ENCODE measurements at places on chromosomes 2 and 18.

GRCh38 chr2:30230497-30231211, 680 bp upstream of the LBH start:
- DNase-seq, result no peak

DNA sequence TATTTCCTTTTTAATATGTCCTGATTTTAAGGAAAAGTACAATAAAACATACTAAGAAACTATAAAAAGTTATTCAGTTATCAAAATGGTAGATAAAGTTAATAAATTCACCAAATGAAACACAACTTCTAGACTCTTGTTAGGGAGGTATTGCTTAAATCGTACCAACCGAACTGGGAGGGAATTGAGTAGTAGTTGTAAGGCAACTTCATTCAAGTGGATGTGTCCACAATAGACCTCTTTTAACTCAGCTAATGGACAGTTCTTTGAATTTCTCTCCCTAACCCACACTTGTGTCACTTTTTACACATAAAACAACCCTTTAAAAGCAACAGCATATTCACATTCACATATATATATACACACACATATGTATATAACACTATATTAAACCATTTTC, 49.1 kb upstream of the CALCRL start:
- DNase-seq, result no peak

DNA sequence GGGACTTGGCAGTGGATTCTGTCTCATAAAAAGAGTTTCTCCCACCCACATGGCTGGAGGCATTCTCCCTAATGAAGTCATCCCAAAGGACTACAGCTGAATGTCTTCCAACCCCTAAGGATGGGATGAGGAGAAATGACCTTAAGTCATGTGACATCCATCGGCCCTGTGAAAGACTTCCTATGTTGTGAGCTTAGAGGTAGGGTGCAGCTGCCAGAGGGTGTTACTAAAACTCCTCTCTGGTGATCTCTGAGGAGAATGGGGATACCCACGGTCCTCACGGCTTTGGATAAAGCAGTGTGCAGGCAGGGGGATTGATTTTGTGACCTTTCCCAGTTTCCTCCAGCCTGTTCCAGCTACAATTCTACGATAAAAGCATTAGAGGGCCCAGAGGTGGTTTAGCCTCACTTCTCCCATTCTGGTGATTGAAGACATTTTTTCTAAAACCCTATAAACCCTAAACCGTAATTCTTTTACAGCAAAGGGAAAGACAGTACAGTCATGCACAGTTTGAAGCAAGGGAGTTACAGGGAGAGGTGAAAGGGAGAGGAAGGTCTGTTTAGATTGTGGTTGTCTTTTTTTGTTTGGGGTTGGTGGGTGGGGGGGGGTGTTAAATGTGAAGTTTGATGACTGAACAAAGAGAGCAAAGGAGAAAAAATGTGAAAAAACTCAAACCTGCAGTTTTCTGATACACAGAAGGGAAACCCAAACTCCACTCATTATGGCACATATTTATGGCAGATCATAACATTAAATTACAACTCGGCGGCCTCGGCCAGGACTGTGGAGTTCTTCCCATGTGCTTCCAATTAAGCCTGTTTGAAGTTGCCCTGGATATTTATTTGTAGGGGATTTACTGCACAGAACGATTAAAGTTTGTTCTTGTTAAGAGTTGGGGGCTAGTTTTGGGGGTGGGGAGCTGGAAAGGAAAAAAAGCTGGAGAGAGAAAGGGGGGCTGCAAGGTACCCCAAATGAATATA, 26.6 kb upstream of the SLC14A2 start:
- DNase-seq, result no peak

- DNase-seq, result no peak
These were observed 1432.2 kb upstream of the ACVR2A start for GRCh38 chr2:146412625-146413024.

GRCh38 chr2:100257939-100258338, 64.4 kb downstream of the LONRF2 start:
- DNase-seq, result no peak

GRCh38 chr18:41655074-41655473, 300.0 kb upstream of the PIK3C3 start:
- no peak for DNase-seq

- no peak for DNase-seq
These were observed 34.8 kb downstream of the TIMM21 start for GRCh38 chr18:74183130-74183529.

- no peak for DNase-seq
These were observed 8.6 kb downstream of the ZEB2 start for GRCh38 chr2:144511226-144511810.

- DNase-seq, result no peak
These were observed 1.6 kb upstream of the LRRFIP1 start for GRCh38 chr2:237625777-237626176.

DNA sequence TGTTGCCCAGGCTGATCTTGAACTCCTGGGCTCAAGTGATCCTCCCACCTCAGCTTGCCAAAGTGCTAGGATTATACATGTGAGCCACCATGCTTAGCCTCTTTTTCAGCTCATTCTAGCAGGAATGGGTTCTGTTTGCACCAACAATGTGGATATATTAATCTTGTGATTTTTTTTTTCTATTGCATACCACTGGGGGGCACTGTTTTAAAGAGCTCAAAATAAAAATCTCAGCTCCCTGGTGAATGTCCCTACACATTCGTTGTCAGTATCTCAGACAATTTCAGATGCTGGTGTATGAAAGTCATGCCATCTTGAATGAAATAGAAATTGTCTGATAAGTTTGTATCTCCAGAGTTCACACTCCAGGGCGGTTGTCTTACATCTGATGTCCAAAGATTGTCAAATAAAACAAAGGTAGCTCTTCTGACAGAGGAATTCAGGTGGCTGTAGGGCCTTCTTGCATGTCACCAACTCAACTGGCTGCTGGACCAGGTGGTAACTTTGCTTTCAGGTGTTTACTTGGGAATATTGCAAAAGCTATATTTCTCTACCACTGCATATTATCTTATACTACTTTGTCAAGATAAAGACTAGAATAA, 3.1 kb upstream of the MATN3 start:
- peak; percentile 48 for DNase-seq

DNA sequence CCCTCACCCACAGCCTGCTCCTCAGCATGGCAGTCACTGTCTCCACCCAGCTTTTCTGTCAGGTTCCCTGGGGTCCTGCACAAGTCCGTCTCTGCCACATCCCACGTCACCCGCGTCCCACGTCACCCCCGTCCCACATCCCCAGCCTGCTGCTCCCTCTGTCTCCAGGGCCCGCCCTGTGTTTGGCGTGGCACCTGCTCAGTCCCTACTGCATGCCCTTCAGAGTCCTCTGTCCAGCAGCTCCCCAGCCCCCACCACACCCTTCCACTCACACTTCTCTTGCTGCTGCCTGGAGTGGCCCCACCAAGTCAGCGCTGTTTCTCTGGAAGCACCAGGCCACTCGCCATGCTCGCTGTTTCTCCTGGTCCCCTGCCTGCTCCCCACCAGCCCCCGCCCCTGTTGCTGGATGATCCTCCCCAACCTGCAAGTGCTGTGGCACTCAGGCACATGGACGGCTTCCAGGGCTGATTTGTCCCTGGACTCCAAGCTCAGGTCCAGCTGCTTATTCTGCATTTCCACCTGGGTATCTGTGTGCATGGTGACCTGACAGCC, 18.8 kb downstream of the ATG4B start:
- DNase-seq, result no peak

DNA sequence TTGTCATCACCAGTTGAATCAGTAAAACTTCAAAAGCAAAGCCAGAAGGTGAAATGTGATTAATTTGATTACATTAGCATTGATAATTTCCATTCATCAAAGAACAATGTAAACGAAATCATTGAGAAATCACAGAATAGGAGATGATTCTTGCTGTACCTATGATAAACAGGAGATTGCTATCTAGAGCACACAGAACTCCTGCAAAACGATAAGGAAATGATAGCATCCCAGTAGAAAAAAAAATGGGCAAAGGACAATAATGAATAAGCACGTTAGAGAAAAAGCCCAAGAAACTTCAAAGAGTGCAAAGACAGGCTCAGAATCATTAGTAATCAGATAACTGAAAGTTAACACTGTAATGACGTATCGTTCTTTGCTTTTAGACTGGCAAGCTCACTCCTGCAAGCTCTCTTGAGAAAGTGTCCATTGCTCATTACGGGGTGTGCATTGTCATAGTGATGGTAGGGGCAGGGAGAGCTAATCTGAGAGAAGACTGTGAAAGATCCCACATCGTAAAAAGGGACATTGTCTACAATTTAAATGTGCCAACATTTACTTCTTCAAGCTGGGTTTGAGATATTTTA, 143.6 kb downstream of the SPP2 start:
- DNase-seq, result no peak

DNA sequence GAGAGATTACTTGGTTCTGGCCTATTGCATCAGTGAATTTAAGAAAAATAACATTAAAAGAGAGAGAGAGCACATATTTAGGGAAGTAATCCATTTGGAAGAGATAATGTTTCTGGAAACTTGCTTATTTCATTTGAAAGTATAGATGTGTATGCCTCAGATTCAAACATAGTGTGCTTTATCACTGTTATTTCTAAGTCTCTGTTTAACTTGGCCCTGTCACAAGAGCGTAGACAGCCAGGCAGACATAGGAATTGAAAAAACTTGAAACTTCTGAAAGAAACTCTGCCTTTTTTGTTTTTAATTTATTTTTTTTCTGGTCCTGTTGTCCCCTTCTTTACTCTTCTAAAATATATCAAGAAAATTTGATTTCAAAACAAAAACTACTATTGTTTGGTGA, 849.1 kb downstream of the CNTNAP5 start:
- no peak for DNase-seq

- no peak for DNase-seq
These were observed 3.5 kb upstream of the IL1B start for GRCh38 chr2:112840068-112840445.

GRCh38 chr2:65227020-65227455, 593 bp upstream of the ACTR2 start:
- DNase-seq, result no peak

- DNase-seq, result no peak
These were observed 154.1 kb upstream of the BOD1L2 start for GRCh38 chr18:56992777-56993176.

DNA sequence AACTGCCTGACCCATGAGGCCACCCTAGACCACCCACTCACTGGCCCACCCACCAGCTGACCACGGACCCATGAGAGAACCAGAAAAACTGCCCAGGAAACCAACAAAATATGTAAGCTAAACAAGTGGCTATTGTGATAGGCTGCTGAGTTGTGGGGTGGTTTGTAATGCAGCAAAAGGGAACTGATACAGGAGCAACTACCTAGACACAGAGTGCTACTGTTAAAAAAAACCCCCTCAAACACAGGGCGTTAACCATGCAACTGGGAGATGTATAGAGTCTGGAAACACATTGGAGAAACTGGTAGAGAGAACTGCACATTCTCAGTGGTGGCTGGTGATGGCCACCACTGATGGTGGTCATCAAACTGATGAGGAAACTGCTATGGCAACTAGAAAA, 206.3 kb upstream of the GYPC start:
- DNase-seq, result no peak

- no peak for DNase-seq
These were observed 81.0 kb upstream of the SP3 start for GRCh38 chr2:174046172-174046571.

DNA sequence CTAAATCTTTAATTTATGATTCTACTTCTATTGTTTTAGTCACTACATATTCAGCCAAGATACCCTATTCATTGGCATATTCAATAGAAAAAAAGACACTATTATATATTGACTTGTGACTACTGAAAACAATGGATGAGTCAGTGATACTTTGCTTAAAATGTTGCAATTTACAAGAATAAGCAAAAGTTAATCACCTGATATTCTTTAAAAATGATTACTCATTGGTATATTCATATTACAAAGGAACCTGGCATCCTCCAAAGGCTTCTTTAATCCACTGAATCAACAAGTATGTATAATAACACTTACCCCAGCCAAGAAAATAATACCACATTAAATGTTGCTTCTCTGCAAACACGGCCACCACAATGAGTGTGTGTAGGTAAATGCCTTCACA, 87.8 kb downstream of the CALCRL start:
- no peak for DNase-seq

DNA sequence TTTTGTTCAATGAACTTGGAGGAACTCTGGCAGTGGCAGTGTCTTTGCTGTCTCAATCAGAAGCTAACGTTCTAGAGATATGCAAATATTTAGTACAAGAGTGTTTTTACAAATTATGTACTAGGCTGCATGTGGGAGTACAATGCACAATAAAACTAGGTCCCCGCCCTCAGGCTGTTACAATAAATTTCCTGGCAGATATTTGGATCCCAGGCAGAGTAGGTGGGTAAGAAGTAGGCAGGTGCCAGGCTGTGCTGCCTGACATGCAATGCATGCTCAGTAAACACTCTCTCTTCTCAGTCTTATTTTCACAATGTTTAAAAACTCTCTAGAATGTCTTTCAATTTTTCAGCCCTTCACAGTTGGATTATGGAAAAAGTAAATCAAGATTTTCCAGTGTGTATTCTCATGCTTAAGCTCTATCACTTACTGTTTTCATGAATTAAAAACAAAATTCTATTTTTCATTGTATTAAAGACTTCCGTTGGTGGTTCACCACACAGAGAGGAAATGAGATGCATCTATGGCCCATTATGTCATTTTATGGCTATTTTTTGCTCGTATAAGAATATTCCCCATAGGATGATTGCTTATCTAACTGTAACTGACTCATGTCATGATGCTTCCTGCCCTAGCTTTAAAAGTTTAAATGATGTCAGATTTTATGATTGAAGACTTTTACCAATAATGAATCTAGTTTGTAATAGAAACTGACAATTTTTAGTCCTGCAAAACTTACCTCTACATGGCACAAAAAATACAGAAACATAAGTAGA, 346.1 kb downstream of the RND3 start:
- DNase-seq, result no peak

DNA sequence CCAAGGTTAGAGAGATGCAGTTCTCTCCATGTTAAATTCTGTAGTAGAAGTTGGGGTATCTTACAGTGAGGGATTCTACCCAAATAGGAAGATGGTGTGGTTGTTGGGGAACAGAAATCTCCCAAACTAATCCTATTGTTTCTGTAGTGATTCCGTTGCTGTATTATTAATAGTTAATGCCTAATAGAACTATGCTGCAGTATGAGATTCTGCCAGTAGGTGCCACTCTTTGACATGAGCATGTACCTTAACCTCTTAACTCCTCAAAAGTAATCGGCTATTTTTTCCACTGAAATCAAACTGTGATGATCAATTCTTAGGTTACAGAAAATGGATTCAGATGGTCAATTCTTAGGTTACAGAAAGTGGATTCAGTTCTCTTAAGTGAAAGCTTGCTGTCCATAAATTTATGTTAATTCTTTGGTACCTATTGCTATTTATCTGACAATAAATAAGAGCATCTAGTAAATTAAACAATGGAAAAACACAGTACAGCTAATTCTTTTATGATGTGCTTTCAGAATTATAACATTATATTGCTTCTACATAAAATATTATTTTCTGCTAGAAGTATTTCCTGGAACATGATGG, 97.9 kb upstream of the DLX2 start:
- DNase-seq, result peak; percentile 25

All from CD4-positive, alpha-beta T cell treated with Interleukin-17A for 1 hour (primary cell).